Transverse colon (tissue), 4 donors: ENCODE measurements at places on chromosomes 2 and 18. TPM values are rescaled to one million over a fixed set of nuclear protein-coding genes. Genes with fewer than 3 reads are reported as not detected.

SKOR2 gene
- total RNA-seq = not detected

LRATD1 gene
- total RNA-seq = 123 TPM

COLEC12 gene
- 3.8 TPM for total RNA-seq

GKN2 gene
- total RNA-seq = not detected

KCNK3 gene
- total RNA-seq = 0.37 TPM

TMEM17 gene
- total RNA-seq = 1.4 TPM

NEDD4L gene
- 217 TPM for total RNA-seq
